WTC11 (cell line): ENCODE measurements at places on chromosomes 5 and 9. TPM values are rescaled to one million over a fixed set of nuclear protein-coding genes. Genes with fewer than 3 reads are reported as not detected.
A peak's percentile ranks its signal among the peaks of the same experiment; 100 is the strongest.

SLC34A3 gene
- total RNA-seq, result 0.13 to 0.23 TPM (median 0.14 TPM) in 3 replicates

CER1 gene
- total RNA-seq, result 2.4 to 4.1 TPM (median 3.7 TPM) in 3 replicates

LVRN gene
- 0.13 to 0.32 TPM (median 0.27 TPM) in 3 replicates for total RNA-seq

PCDHGA1 gene
- total RNA-seq, result 1.1 to 1.5 TPM (median 1.2 TPM) in 3 replicates

PCDHA9 gene
- 1.1 to 1.5 TPM (median 1.4 TPM) in 3 replicates for total RNA-seq

SLC2A6 gene
- 13.4 to 16.6 TPM (median 14.2 TPM) in 3 replicates for total RNA-seq

OTULINL gene
- 6.6 to 12.3 TPM (median 10.6 TPM) in 3 replicates for total RNA-seq

CCNI2 gene
- 1.1 to 1.7 TPM (median 1.6 TPM) in 3 replicates for total RNA-seq

PCDHGC5 gene
- total RNA-seq, result 1.1 to 1.5 TPM (median 1.1 TPM) in 3 replicates

GRCh38 chr5:112276991-112277390 is 142.1 kb downstream of the EPB41L4A start:
- DNase-seq, result peak; percentile 20

GRCh38 chr5:96070622-96071225 is 109.1 kb upstream of the ELL2 start:
- no peak for DNase-seq

DNA sequence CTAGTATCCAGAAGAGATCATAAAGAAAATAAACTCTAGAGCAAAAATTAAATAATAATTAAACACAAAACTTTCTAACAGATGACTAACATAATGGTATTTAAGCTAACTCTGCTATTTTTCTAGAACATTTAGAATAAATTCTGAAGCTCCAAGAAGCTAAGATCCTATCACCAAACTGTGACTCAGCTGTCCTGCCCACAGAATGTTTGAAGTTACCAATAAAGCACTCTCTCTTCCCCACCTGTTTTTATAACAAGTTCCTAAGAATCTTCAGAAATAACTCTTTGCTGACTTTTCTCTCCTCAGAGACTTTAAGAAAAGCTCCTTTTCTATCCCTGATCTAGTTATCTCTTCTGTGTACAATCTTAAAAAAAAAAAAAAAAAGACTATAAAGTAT is 6.0 kb upstream of the EFNA5 start:
- DNase-seq, result no peak

- no peak for DNase-seq
Observed at GRCh38 chr5:158765407-158765806, 334.3 kb downstream of the EBF1 start.

GRCh38 chr9:97774673-97775072 is 77.5 kb upstream of the XPA start:
- no peak for DNase-seq

DNA sequence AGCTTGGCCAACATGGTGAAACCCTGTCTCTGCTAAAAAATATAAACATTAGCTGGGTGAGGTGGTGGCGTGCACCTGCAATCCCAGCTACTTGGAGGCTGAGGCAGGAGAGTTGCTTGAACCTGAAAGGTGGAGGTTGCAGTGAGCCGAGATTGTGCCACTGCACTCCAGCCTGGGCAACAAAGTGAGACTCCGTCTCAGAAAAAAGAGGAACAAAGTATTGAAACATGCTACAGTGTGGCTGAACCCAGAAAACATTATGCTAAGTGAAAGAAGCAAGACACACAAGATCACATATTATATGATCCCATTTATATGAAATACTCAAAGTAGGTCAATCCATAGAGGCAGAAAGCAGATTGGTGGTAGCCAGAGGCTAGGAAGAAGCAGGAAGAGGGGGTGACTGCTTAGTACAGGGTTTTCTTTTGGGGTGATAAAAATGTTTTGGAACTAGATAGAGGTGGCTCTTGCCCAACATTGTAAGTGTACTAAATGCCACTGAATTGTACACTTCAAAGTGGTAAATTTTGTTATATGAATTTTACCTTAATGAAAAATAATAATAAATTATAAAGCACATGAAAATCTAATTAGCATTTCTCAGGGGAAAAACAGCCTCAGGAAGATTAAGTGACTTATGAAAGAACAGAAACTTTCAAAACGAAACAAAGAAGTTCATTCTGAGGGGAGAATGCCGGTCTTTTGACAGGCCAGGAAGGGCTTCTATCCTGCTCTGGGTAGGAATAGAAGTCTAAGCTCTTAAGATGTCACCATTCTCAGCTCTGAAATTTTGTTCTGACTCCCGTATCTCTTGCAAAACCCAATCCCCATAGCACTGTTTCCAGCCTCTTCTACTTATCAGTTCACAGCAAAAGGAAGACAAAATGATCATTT is 161.1 kb upstream of the TBCA start:
- DNase-seq, result no peak

DNA sequence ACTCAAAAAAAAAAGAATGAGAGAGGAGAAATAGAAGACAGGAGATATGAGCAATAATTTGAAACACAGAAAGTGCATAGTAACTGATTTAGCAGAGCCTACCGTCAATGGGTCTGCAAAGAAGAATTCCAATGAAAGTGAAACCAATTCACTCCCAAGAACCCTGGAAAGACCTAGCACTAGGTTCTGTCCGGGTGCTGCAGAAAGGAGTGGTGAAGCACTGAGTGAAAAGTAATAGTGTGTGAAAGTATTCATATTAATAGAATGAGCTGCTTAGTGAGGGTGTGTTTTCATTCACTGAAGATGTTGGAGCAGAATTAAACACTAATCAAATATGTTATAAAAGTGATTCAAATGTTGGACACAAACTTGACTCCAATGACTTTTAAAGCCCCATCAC is 51.3 kb upstream of the SLC30A5 start:
- no peak for DNase-seq

- peak; percentile 5 for DNase-seq
Observed at GRCh38 chr5:1510151-1510561, 13.6 kb downstream of the LPCAT1 start.

- DNase-seq, result no peak
Observed at GRCh38 chr5:3780907-3781306, 185.3 kb downstream of the IRX1 start.

DNA sequence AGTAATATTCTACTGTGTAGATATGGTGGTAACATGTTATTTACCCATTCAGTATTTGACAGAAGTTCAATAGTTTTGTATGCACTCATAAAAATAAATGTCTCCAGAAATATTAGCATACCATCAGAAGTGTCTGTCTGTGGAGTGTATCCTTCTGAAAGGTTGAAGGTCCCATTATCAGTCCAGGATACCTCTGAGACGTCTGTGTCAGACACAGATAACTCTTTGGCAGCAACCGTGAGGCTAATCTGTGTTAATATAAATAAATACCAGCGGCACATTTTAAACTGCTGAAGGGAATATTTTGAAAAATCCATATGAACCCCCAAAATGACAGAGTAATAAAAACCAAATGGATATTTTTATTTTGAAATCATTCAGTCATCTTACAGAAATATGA is 11.9 kb upstream of the ZNF622 start:
- no peak for DNase-seq

GRCh38 chr5:58493141-58493540 is 1.9 kb downstream of the GAPT start:
- DNase-seq, result no peak

GRCh38 chr5:140182803-140183367 is 7.9 kb downstream of the CYSTM1 start:
- DNase-seq, result no peak

DNA sequence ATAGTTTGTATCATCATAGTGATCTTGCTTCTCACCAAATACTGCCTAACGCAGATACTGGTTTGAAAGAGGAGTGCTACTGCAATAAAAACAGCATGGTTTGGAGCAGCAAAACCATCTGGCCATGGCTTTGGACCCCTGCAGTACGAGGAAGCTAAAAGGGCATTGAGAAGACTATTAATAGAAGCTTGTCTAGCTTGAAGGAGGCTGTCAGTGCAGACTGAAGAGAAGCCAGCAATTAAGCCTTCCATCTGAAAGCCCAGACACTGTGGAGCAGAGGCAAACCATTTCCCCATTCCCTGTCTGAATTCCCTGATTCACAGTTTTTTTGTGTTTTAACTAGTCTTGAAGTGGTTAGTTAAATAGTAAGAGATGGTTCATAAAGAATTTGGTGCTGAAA is 281.6 kb downstream of the PTPRD start:
- no peak for DNase-seq

DNA sequence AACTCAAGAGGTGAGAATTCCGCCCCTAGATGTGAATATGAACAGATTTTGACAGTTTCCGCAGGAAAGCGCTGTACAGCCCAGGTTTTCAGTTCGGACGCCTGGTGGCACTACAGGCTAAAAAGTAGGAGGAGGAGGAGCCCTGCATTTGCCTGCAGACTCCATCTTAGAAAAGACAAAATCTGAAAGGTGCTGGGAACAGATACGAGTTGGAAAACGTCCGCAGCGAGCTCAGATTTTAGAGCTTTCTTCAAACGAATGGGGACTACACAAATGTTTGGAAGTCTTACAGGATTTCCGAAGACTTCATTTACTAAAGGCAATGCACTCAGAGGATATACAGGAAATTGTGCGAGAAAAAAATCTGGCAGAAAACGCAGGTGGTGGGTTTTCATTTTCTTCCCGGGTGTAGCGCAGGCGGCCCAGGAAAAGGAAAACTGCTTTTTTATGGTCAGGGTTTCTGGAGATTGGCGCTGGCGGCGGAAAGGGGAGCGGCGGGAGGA is 9.9 kb upstream of the PCDHB2 start:
- DNase-seq, result peak; percentile 68

DNA sequence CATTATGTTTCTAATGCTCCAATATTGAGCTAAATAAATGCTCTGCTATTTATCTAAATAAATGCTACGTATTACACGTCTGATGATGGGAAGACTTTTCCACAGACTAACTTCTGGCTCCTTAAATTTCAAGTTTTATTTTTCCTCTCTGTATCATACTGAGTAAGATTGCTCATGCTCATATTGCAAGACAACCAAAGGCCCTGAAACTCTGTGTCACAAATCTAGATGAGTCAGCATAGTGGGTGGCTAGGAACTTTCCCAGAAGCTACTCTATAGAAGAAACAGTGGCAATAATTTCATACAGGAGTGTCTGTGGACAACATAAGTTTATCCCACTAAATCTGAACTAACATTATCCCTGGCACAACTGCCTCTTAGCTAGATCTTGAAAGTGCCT is 53.0 kb upstream of the RFX3 start:
- DNase-seq, result no peak

- DNase-seq, result no peak
Observed at GRCh38 chr5:39266442-39266841, 47.1 kb upstream of the FYB1 start.

DNA sequence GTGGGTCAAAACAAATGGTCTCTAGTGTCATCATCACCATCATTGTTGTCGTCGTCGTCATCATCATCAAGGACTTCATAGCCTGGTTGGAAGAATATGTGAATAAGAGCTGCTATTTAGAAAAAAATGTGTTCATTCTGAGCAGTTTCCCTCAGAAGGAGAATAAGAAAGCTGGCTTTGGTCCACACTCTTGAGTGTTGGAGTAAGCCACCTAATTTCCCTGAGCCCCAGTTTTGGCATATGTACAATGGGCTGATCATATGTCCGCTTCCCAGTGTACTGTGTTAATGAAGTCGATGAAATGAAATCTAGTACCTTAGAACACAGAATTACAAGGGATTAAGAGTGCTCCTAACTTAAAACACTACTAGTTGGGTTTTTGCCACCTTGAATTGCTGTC is 545.5 kb downstream of the CCDC171 start:
- DNase-seq, result no peak

DNA sequence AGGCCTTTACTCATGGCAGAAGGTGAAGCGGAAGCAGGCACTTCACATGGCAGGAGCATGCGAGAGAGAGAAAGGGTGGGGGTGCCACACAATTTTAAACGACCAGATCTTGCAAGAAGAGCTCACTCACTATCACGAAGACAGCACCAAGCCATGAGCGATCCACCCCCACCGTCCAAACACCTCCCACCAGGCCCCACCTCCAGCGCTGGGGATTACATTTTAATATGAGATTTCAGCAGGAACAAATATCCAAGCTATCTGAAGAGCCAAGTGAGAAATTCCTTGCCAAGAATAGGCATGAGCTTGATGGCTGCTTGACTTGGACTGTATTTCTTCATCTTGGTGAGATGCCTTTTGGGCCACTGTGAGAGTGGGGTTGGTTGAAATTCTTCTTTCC is 88.0 kb downstream of the PDZD2 start:
- DNase-seq, result no peak

GRCh38 chr9:35515766-35516165 is 25.9 kb downstream of the RUSC2 start:
- DNase-seq, result no peak

- no peak for DNase-seq
Observed at GRCh38 chr5:131323378-131323777, 59.5 kb downstream of the CDC42SE2 start.

- no peak for DNase-seq
Observed at GRCh38 chr5:38463634-38464521, 92.6 kb downstream of the LIFR start.

GRCh38 chr5:95808686-95809413 is 13.7 kb downstream of the GLRX start:
- no peak for DNase-seq

DNA sequence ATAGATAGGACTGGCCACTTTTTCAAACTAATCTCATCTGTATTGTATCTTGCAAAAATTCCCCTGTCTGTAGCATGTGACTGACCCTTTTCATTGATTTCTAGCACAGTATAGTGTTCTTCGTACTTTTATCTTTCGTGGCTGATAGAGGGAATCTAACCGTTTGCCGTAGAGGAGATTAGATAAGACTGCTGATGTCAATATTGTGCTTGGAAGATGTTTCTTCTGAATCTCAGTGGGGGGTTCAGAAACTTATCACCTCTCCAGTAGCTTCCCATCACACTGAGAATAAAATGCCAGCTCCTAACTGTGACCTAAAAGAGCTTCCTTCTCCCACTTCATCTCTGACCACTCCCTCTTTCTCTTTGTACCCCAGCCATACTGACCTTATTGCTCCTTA is 25.4 kb upstream of the ALDOB start:
- DNase-seq, result no peak

GRCh38 chr9:82334286-82334685 is 345.7 kb downstream of the SPATA31D1 start:
- DNase-seq, result no peak

DNA sequence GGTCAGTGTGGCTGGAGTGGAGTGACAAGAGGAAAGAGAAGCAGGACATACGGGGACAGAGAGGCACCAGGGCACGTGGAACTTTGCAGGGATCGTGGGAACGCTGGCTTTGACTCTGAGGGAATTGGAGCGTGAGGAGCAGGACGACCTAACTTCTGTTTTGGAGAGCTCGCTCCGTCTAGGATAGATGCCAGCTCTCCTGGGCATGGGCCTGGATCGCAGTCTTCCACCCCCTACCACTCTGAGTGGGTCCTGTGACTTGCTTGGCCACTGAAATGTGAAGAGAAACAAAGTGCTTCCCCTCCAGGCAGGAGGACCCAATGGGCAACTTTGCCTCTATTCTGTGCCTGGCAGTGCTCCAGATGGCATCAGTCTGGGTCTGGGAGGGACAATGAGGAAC is 8.7 kb upstream of the SH3PXD2B start:
- no peak for DNase-seq

GRCh38 chr5:456351-457194 is 13.6 kb downstream of the EXOC3 start:
- peak; percentile 10 for DNase-seq

GRCh38 chr5:73182307-73182706 is 9.3 kb downstream of the TMEM174 start:
- DNase-seq, result no peak

- DNase-seq, result no peak
Observed at GRCh38 chr5:119022017-119022745, 33.8 kb upstream of the DTWD2 start.

- no peak for DNase-seq
Observed at GRCh38 chr9:114159691-114160090, 4.4 kb downstream of the COL27A1 start.
